ENCODE measurements at places on chromosomes 16 and 17. TPM values are rescaled to one million over a fixed set of nuclear protein-coding genes. Genes with fewer than 3 reads are reported as not detected.

DNA sequence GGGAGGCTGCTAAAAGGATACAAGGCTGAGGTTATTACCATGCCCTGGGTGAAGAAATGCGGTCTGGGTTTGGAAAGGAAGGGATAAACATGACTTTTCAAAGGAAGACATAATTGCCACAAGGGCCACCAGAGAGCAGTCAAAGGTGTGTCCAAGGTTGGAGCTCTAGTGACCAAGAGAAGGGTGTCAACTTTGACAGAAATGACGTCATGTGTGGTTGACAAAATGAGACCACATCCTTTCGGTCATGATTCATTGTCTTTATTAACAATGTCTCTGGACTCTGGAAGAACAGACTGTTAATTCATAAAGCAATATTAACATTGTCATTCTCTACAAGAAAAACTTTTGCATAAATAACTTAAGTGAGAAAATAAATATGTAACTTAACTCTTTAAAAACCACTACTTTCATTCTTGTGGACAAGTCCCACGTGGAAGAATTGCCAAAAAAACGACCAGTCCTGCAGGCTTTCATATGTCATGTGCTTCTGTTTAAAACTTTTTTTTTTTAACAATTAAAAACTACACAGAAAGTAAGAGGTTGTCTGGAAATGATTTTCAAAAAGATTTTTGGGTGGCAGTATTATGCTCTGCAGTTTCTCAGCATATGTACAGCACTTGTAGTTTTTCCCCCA is 5.0 kb downstream of the SOST start:
- DNase-seq, result no peak

DNA sequence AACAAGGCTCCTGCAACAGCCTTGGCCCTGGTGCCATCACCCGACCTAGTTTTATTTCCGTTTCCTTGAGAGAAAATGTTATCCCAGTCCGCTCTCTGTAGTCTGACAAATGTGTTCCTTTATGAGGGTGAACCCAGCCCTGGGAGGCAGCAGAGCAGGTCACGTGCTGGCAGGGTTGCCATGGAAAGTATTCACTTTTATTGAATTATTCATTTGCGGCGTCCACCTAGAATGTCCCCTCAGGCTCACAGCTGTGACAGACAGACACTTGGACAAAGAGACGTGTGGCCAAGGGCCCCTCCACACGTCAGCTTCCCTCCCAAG is 90.0 kb downstream of the WSCD1 start:
- DNase-seq, result no peak

DNA sequence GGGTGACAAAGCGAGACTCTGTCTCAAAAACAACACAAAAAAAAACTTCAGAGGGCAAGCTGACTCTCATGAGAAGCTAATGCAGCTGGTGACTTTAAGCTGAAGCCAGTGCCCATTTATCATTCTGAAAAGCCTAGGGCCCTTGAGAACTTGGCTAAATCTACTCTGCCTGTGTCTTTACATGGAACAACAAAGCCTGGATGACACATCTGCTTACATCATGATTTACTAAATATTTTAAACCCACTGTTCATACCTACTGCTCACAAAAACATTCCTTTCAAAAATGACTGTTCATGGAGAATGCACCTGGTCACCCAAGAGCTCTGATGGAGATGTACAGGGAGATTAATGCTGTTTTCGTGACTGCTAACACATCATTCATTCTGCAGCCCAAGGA is 6.1 kb upstream of the ALOX12 start:
- DNase-seq, result no peak

GRCh38 chr17:1241929-1242328 is 28.3 kb upstream of the BHLHA9 start:
- DNase-seq, result no peak

- no peak for DNase-seq
Measured at GRCh38 chr17:75555679-75556153, 30.2 kb downstream of the LLGL2 start.

- no peak for DNase-seq
Measured at GRCh38 chr16:90028985-90029384, 9.7 kb upstream of the DBNDD1 start.

DNA sequence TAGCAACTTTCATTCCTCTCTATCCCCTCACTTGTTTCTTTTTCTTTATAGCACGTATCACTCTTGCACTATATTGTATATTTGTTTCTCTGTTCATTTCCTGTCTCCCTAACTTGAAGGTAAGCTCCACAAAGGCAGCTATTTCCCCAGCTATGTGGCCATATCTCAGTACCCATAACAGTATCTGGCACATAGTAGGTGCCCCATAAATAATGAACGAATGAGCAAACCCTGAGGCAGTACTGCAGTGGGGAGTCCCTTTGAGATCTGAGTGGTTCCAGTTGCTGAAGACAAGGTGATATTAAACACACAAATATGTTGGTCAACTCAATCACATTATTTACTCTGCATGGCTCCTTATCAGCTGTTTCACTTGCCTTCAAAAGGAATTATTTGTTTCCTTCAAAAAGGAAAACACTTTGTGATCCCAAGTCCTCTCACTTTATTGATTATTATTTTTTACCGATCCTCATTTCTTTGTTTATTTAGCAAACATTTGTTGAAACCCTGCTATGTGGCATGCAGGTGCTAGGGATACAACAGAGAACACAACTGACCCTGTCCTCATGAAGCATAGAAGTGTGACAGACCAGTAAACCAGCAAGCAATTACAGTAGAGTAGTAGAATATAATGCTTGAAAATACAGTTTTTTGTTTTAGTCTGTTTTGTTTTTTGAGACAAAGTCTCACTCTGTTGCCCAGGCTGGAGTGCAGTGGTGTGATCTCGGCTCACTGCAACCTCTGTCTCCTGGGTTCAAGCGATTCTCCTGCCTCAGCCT is 5.7 kb upstream of the ADAP2 start:
- no peak for DNase-seq

The AANAT gene
- 0.39 TPM for polyA plus RNA-seq

The TSR3 gene
- 80.2 TPM for polyA plus RNA-seq

The RTN4RL1 gene
- polyA plus RNA-seq, result 1.4 TPM

The CNEP1R1 gene
- polyA plus RNA-seq, result 37.3 TPM

The VTN gene
- polyA plus RNA-seq, result 9.2 TPM

All from left renal cortex interstitium (tissue), 4 donors.